ENCODE measurements at places on chromosomes 1 and 21.

- DNase-seq: no peak
Measured at GRCh38 chr1:180691322-180691913, 59.6 kb downstream of the XPR1 start.

- DNase-seq: no peak
Measured at GRCh38 chr1:13708380-13708982, 8.5 kb downstream of the PRDM2 start.

- no peak for DNase-seq
Measured at GRCh38 chr1:107637101-107637500, 327.9 kb downstream of the VAV3 start.

- DNase-seq: no peak
Measured at GRCh38 chr1:118960567-118961136, 27.5 kb downstream of the TBX15 start.

DNA sequence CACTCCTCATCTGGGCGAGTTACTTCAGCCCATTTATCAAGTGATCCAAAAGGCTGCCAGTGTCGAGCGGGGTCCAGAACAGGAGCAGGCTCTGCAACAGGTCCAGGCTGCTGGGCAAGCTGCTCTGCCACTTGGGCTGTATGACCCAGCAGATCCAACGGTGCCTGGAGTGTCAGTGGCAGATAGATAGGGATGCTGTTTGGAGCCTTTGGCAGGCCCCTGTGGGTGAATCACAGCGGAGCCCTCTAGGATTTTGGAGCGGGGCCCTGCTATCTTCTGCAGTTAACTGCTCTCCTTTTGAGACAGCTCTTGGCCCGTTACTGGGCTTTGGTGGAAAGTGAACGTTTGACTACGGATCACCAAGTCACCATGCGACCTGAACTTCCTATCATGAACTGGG is 7.5 kb downstream of the MMEL1 start:
- DNase-seq: no peak

DNA sequence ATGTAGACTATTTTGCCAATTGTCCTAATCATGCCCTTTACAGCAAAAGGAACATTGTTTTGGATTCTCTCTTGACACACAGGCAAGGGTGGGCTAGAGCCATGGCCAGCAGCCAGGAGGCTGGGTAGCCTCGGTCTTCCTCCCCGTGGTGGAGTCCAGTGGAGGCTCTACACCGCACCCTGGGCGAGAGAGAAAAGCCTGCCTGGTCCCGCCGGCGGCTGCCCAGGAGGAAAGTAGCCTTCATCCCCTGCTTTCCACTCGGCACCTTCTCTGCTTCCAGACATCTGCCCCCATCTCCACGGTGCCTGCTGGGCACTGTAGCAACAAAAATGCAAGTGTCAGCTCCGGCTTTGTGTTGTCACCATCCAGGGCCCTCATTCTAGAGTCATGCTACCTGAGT is 21.6 kb downstream of the PROK1 start:
- DNase-seq: no peak

- no peak for DNase-seq
Measured at GRCh38 chr1:91949356-91949699, at the start of gene BRDT. BRDT (plus strand) TSS chr1:91949401; CDS start chr1:91962755, 13,354 bp downstream.

Data from CD8-positive, alpha-beta T cell (primary cell).